ENCODE measurements at places on chromosomes 16 and 17. TPM values are rescaled to one million over a fixed set of nuclear protein-coding genes. Genes with fewer than 3 reads are reported as not detected.
A peak's percentile ranks its signal among the peaks of the same experiment; 100 is the strongest.

DNA sequence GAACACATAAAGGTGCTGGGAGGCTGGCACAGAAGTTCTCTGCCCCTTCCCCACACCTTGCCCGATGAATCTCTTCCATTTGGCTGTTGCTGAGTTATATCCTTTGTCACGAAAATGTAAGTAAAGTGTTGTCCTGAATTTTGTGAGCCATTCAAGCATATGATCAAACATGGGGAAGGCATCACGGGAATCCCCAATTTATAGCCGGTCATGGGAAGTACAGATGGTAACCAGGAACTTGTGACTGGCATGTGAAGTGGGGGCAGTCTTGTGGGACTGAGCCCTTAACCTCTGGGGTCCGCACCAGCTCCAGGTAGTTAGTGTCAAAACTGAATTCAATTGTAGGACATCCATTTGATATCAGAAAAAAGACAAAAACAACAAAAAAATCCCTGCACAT is 13.2 kb downstream of the TOM1L2 start:
- DNase-seq: no peak

- peak; percentile 92 for DNase-seq
Measured at GRCh38 chr17:29722411-29723198, 99.9 kb upstream of the CORO6 start.

- DNase-seq: no peak
Measured at GRCh38 chr16:73185737-73186136, 137.8 kb upstream of the ZFHX3 start.

GRCh38 chr16:67029254-67030096 is 526 bp downstream of the CBFB start:
- DNase-seq: peak; percentile 60

DNA sequence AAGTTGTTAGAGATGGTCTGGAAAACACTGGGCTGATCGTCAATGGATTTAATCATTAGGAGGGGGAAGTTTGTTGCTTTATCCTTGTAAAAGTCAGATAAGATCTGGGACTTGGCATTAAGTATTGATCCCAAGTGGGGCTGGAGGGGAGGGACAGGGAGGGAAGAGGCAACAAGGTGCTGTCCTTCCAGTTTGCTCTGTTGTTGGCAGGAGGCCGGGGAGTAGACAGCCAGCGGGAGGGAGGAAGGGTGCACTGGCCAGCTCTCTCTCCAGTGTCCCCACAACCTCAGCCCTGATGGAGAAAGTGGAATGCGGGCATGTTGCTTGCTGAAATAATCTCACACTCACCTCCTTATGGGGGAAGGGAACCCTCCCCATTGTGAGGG is 210.2 kb downstream of the CCDC182 start:
- DNase-seq: no peak

DNA sequence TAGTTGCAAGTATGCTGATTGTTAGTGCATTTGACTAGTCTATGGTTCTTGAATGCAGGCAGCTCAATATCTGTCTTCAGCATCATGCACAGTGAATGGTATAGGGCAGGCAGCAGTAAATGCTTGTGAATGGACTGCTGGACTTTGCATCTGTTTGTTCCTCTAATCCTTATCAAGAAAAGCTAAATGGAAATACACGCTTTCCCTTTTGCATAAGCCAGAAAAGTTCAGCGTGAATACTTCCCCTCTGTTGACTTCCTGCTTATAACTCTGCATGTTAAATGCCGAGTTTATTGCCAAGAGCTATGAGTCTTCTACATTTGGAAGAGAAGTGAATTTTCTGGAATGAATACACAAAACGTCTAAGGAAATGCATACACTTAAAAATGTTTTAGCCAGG is 127.9 kb upstream of the CPHXL start:
- no peak for DNase-seq

- peak; percentile 74 for DNase-seq
Measured at GRCh38 chr17:19940722-19941464, 36.7 kb downstream of the AKAP10 start.

DNA sequence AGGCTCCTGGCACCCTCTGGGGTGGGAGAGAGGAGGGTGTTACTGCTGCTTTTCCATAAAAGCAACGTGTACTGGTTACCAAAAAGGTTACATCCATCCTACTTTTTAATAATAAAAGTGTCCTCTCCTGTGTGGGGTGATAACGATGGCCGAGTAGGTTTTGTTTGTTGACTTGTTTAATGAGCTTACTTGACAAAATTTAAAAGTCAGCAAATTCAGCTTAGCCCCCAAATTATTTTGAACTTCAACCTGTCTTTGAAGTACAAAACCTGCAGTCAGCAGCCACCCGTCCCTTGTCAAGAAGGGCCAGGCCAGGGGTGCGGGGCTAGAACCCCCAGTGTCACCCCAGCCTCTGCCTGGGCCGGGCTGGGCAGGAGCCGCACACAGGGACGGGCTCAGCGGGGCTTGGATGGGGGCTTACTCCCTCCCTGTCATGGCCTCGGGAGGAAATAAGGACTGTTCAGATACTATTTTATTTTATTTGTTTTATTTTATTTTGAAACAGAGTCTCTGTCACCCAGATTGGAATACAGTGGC is 103.9 kb upstream of the CHMP6 start:
- no peak for DNase-seq

DNA sequence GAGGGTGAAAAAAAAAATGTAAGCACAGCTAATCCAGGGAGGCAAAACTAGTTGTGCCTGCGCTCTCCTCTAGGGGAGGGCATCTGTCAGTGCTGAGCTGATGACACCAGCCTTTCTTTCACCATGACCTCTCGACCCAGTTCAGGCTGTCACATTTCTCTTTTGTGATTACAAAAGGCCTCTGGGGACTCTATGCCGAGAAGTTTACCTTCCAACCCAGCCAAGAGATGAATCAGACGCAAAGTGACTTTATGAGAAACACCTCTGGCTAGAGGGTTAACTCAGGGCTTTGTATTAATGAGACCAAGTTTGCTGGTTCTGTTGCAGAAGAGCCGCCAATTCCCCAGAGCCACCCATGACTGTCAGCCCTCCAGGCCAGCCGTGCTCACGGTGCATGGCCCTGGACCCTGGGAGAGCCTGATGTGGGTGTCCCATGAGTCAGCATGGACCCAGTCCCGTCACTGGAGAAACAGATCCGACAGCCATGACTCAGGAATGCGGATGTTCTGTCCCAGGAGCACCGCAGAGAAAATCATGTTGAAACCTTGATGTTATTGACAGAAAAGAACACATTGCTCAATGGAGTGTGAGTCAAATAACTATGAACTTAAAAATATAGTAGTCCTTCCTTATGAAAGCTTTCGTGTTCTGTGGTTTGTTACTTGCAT is 437.2 kb downstream of the HS3ST3B1 start:
- peak; percentile 93 for DNase-seq

- no peak for DNase-seq
Measured at GRCh38 chr17:10018461-10018891, 113.4 kb upstream of the RCVRN start.

DNA sequence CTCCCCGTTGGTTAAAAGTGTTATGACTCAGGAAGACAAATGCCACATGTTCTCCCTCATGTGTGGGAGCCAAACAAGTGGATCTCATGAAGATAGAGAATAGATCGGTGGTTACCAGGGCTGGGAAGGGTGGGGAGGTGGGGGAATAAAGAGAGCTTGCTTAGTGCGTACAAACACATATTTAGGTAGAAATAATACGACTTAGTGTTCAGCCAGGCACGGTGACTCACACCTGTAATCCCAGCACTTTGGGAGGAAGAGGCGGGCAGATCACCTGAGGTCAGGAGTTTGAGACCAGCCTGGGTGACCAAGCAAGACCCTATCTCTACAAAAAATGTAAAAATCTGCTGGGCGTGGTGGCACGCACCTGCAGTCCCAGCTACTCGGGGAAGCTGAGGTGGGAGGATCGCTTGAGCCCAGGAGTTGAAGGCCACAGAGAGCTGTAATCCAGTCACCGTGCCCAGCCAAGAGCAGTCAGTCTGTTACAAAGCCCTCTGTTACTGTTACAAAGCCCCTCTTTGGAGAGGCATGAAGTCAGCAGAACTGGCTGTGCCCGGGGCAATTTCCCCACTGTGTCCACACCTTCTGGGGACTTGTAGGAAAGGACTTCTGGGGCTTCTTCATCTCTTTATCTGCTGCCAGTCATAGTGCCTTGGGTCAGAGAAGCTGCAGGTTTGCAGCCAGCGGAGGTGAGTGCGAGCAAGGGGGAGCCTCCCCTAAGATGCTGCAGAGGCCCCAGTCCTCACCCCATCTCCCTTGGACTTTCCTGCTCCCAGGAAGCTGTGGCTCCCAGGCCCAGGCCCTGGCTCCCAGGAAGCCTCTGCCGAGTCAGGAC is 4.3 kb upstream of the ALDH3A1 start:
- no peak for DNase-seq

DNA sequence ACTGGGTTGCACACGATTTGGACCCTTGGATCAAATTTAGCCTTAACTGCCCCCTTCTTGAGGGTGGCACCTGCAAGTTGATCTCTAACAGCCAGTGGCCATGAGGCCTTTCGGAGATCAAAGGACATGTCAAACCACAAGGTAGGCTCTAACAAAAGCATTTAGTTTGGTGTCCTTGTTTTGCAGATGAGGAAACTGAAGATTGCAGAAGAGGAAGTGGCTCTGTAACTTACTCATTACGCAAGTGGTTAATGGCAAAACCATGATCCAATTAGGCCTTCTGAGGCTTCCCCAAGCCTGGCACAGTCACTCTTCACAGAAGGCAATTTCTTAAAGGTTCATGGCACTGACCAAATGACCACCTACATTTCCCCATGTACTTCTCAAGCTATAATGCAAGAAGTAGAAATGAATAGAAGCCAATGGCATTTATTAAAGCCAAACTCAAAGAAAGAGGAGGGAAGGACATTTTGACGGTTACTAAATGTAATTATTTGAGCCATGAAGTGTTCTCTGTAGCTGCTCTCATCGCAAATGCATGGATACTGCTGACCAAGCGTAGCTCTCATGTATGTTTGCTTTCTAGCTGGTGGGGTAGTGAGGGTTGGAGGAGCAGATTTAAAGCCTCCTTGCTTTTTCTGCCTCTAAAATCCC is 32.8 kb upstream of the ABCC12 start:
- DNase-seq: no peak

- DNase-seq: no peak
Measured at GRCh38 chr17:44053125-44053872, 13.2 kb downstream of the LSM12 start.

GRCh38 chr17:80082403-80083135 is 18.8 kb upstream of the GAA start:
- peak; percentile 84 for DNase-seq

PLA2G10 gene
- not detected for total RNA-seq

P2RX1 gene
- not detected for total RNA-seq

ARL5C gene
- 2.1 TPM for total RNA-seq

JMJD6 gene
- 18.1 TPM for total RNA-seq

CFAP97D1 gene
- total RNA-seq: not detected

SF3B3 gene
- total RNA-seq: 39.1 TPM

Data from fibroblast of the aortic adventitia (primary cell).